CD4-positive, alpha-beta T cell (primary cell): ENCODE measurements at places on chromosomes 16 and 17. TPM values are rescaled to one million over a fixed set of nuclear protein-coding genes. Genes with fewer than 3 reads are reported as not detected.

SLFN14 gene
- total RNA-seq: not detected

DRC7 gene
- total RNA-seq: not detected

NF1 gene
- 18.7 TPM for total RNA-seq

MYCBPAP gene
- 1.5 TPM for total RNA-seq

IGFALS gene
- 0.80 TPM for total RNA-seq

TBC1D3E gene
- total RNA-seq: not detected

ABCC3 gene
- total RNA-seq: not detected

SLC47A1 gene
- total RNA-seq: not detected

PRR15L gene
- total RNA-seq: not detected

ABCA8 gene
- not detected for total RNA-seq

TNP2 gene
- total RNA-seq: not detected

UBE2O gene
- 25.1 TPM for total RNA-seq

TBC1D3H gene
- not detected for total RNA-seq

TM4SF5 gene
- total RNA-seq: not detected

MMP25 gene
- 0.42 TPM for total RNA-seq

ABCA9 gene
- total RNA-seq: 0.03 TPM

PRSS21 gene
- total RNA-seq: not detected

LCAT gene
- total RNA-seq: 6.3 TPM

KREMEN2 gene
- total RNA-seq: not detected
